ENCODE measurements at places on chromosomes 3 and 15. TPM values are rescaled to one million over a fixed set of nuclear protein-coding genes. Genes with fewer than 3 reads are reported as not detected.

Gene GOLGA6L10
- total RNA-seq, result 0.52 TPM

Gene RAB7A
- 37.1 TPM for total RNA-seq

Gene IP6K1
- 23.5 TPM for total RNA-seq

Gene ARRDC4
- 10.4 TPM for total RNA-seq

Gene LMAN1L
- not detected for total RNA-seq

Gene CHRFAM7A
- 2.1 TPM for total RNA-seq

Gene GNAT1
- not detected for total RNA-seq

Gene PLSCR2
- total RNA-seq, result not detected

Gene NOX5
- total RNA-seq, result under 0.01 TPM

Gene PARP3
- total RNA-seq, result 6.3 TPM

Gene UTS2B
- total RNA-seq, result not detected

Gene HCLS1
- total RNA-seq, result 9.4 TPM

Gene IL17RE
- not detected for total RNA-seq

Gene PRR20G
- not detected for total RNA-seq

Gene CFAP100
- not detected for total RNA-seq

Gene LRTM1
- 106 TPM for total RNA-seq

Gene GP9
- not detected for total RNA-seq

Gene CCR2
- 3.7 TPM for total RNA-seq

Gene GP5
- total RNA-seq, result under 0.01 TPM

Gene OR4F15
- total RNA-seq, result not detected

Gene AMIGO3
- total RNA-seq, result under 0.01 TPM

Gene GOLGA8G
- not detected for total RNA-seq

Gene MOBP
- not detected for total RNA-seq

Gene SLC28A1
- total RNA-seq, result 0.52 TPM

Gene C3orf49
- total RNA-seq, result not detected

Gene ACTC1
- 1,126 TPM for total RNA-seq

Gene OR5K2
- total RNA-seq, result not detected

Gene ERC2
- 1.0 TPM for total RNA-seq

Gene GPR149
- not detected for total RNA-seq

Gene NMB
- total RNA-seq, result 0.52 TPM

Gene SH2D7
- not detected for total RNA-seq

All from skeletal muscle tissue (tissue), 5 donors.